Right kidney (tissue), 9 donors: ENCODE measurements at places on chromosomes 3 and 15.

DNA sequence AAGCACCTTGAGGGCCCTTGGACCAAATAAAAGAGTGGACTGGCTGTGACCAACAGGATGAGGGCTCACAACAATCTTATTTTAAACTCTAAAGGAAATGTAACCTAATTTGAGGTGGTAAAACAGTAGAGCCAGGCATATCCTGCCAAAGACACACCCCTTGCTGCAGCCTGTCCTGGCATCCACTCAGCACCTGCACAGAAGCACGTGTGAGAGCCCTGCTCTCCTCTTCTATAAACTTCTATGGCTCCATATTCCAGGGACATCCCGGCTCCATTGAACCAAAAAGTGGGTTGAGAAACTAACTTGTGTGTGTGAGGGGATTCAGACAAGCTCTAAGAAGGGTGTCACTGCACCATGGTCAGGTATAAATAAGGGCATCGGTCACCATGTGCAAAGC, 190.9 kb upstream of the CHRNA7 start:
- DNase-seq, result no peak

- no peak for DNase-seq
Observed at GRCh38 chr3:56406826-56407515, 61.3 kb downstream of the ERC2 start.

DNA sequence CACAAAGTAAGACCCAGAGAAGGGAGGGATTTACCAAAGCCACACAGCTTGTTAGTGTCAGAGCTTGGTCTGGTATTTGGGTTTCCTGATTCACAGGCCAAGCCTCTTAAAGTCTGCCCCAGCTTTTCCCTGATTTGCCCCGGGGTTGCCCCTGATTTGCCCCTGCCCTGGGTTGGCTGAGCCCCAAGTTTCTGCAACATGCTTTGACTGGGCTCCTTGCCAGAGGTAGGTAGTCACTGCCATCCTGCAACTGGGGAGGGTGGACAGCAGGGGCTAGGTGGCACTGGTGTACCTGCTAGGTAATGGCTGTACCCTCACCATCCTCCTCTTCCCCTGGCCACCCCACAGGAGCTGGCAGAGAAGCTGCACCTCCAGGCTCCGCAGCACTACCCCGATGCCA, 2.5 kb downstream of the MPI start:
- DNase-seq, result no peak

GRCh38 chr15:63340878-63341277, 40.8 kb downstream of the CA12 start:
- DNase-seq, result no peak

DNA sequence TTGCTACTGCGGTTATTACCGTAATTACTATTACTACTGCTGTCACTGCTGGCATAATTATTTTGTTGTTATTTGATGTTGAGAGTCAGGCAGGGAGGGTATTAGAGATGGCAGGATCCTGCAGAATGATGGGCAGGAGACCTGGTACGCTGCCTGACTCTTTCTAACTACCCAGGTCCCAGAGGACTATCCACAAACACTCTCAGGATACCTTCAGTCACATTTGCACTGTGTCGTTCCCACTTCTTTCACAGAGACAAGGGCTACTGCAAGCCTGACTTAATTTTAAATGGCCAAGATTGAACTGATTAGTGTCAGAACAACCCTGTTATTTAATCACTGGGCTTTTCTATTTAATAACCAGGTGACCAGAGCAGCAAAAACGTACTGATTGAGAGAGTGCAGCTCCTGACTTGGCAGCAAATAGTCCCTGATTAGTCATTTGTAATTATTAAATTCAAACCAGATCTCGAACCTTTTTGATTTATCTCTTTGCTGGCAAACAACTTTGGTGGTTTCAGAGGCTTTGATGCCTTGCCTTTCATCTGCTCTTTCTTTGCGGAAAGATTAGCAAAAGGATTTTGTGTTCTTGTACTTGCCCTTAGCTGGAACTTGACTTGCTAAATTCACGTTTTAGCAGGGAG, 88.8 kb upstream of the ARHGEF3 start:
- no peak for DNase-seq

- DNase-seq, result peak; percentile 6
Observed at GRCh38 chr3:155859859-155860258, 5.6 kb upstream of the SLC33A1 start.

GRCh38 chr3:141307351-141308059, 60.8 kb upstream of the ZBTB38 start:
- DNase-seq, result no peak
